ENCODE measurements at places on chromosomes 4 and X.

GRCh38 chr4:152594057-152594456, 58.2 kb upstream of the FBXW7 start:
- DNase-seq, result no peak

DNA sequence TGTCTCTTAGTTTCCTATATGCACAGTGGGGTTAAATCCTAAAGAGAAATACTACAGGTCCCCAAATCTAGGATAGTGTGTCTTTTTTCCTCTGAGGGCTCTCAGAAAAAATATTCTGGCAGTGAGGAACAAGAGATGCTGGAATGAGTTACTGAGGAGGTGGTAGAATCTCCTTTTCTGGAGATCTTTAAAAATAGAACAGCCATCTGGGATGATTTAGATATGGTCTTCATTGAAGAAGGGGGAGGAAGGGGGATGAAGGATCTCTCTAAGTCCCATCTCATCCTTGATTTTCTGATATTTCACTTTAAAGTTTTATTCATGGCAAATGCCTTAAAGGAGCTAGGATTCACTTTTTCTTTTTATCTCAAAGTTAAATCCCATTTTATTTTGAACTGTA, 235.0 kb downstream of the MAML3 start:
- DNase-seq, result peak; percentile 18

GRCh38 chr4:75289914-75290582, 224.2 kb downstream of the RCHY1 start:
- DNase-seq, result peak; percentile 46

DNA sequence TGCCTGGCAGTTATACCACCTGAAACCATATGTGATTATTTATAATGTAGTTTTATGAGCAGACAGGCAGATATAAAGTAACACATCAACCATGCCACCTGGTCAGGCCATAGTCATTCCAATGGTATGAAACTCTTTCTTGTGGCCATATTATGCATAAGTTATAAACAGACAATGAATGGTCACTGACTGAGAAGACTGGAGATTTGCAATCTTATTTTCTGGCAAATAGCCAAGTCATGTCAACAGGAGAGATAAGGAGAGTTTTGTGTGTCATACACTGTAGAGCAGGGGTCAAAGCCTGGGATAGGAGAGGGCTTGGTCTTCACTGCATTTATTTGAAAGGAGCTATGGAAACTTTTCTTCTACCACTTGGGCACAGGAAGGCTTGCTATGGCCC, 29.5 kb downstream of the SORBS2 start:
- DNase-seq, result peak; percentile 57

GRCh38 chr4:26239801-26240200, 81.0 kb upstream of the RBPJ start:
- DNase-seq, result no peak

GRCh38 chr4:77001907-77002306, 52.4 kb downstream of the SEPTIN11 start:
- peak; percentile 47 for DNase-seq

GRCh38 chrX:115490814-115491213, 70.2 kb upstream of the PLS3 start:
- DNase-seq, result no peak

DNA sequence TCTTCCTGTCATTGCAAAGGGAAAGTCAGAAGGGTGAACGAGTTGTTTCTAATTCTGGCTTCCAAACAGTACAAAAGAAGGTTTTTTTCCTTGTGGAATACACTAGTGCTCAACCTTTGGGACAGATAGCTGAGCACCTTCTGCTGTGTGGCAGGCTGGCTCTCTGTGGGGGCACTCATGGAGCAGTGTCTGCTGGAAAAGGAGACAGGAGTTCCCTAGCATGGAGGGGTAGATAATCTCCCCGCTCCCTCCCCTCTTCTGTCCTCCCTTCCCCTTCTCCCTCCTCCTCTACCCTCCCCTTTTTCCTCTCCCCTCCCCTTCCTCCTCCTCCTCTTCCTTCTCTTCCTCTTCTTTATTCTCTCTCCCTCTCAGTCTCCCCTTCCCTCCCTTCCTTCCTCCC, 62.4 kb upstream of the MTM1 start:
- no peak for DNase-seq

DNA sequence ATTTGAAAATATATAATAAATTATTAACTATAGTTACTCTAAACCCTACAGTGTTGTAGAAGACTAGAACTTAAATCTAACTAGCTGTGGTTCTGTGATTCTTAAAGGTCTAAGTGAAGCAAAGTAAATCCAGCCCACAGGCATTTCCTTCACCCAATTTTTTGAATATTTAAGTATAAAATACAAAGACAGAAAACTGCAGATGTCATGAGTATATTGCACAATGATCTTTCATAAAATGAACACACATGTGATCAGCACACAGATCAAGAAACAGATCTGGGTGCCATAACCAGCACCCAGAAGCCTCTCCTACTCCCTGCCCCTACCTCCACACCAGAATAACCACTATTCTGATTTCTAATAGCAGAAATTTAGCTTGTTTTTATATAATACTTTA, 82.9 kb downstream of the CAMK2D start:
- peak; percentile 11 for DNase-seq

DNA sequence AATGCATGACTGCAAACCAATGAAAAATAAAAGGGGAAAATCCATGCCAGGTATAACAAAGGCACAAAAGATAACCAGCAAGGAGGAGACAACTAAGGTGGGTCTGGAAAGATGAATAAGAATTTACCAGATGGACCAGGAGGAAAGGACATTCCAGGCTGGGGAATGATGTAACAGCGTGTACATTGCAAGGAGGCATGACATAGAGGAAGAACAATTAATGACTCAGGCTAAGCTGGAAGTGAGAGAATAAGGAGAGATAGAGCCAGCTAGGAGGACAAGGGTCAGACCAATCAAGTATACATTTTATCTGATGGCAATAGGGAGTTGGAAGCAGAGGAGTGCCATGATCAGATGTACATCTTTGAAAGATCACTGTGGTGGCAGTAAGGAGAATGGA, 57.0 kb downstream of the MTMR8 start:
- DNase-seq, result no peak

DNA sequence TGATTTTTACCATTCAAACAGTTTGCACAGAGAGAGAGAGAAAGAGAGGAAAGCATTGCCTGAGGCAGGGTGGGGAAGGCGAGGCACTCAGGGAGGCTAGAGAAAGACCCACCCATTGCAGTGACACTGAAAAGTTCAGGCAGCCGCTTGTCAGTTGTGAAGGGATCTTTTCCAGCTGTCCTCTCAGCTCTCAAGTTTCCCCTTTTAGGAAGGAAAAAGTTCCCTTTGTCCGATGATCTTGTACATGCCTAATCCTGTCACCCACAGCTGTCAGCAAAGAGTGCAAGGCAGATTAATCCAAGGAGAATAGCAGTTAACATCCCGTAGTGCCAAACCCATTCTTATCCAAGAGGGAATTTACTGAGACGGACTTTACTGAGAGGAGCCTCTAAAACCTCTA, 255.0 kb downstream of the MAGEB5 start:
- DNase-seq, result no peak

GRCh38 chrX:39519030-39519488, 578.7 kb downstream of the BCOR start:
- no peak for DNase-seq

DNA sequence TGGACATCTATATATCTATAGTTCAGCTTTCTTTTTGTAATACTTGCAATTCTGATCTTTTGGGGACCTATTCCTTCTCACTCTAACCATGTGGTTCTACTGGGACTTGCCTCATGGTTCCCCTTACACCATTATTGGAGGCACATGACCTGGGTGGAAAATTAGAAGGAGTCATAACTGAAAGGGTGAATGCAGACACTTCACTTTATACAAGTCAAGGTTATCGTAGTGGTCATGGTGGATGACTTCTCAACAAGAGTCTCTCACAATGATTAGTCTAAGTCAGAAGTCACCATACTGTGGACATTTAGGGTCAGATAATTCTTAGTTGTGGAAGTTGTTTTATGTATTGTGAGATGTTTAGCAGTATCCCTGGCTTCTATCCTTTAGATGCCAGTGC, 10.5 kb upstream of the EIF4E start:
- DNase-seq, result no peak

- peak; percentile 2 for DNase-seq
These were observed 14.8 kb upstream of the TRIM60 start for GRCh38 chr4:165016971-165017370.

DNA sequence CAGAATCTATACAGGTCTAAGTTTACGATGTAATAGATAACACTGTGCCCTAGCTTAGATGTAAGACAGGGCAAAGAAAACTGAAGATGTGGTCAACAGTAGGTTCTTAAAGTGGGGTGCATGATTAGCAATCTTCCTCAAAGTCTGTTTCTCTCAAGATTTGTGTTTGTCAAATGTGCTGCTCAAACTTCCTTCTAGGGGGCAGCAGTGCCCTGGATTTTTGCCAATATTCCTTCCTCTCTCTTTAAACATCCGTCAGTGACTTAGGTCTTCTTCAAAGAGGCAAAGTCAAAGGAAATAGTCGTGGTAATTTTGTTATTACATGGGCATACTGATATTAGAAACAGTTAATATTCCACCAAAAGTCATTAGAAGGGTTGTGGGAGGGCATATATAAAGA, 4.2 kb upstream of the PDHA2 start:
- DNase-seq, result no peak

- DNase-seq, result peak; percentile 61
These were observed 200.0 kb downstream of the TBCK start for GRCh38 chr4:106116025-106116424.

DNA sequence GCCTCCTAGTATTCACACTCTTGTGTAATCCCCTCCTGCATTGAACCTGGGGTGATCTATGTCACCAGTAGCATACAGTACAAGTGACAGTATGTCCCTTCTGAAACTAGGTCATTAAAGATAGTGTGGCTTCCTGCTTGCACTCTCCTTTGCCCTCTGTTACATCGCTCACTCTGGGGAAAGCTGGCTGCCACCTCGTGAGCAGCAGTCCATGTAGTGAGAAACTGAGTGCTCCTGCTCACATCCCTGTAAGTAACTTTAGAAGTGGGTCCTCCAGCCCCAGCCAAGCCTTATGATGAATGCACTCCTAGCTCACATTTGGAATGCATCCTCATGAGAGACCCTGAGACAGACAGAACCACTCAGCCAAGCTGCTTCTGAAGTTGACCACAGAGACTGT, 89.8 kb upstream of the TNIP3 start:
- DNase-seq, result no peak

DNA sequence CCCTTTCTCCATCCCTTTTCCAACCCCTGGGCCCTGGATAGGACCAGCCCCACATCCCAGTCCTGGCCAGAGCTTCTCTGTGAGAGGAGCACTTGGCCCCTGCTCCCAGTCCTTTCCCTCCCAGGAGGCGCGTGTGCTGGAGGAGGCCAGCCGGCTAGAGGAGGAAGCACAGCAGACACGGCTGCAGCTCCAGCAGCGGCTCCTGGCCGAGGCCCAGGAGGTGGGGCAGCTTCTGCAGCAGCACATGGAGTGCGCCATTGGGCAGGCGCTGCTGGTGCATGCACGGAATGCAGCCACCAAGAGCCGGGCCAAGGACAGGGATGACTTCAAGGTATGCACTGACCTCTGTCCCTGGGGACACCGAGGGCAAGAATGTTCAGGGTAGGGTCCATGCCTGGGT, 87.5 kb downstream of the EVC start:
- DNase-seq, result no peak

- no peak for DNase-seq
These were observed 182.9 kb upstream of the TACR3 start for GRCh38 chr4:103902730-103903129.

GRCh38 chr4:38106311-38106710, 146.1 kb downstream of the PTTG2 start:
- DNase-seq, result peak; percentile 40

DNA sequence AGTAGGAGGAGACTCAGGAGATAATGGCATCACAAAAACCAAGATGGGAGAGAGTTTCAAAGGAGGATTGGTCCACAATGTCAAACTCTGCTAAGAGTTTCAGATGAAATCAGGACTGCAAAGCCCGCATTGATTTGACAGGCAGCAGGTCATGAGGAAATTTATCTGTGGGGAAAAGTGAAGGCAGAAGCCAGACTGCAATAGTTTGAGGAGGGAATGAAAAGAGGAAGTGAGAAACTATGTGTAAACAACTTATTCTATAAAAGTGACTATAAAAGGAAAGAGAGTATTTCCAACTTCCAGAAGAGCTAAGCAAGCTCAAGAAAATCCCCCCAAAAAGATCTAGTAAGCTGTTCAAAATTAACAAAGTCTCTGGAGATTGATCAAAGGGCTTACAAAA, 66.3 kb upstream of the DGKK start:
- DNase-seq, result no peak

DNA sequence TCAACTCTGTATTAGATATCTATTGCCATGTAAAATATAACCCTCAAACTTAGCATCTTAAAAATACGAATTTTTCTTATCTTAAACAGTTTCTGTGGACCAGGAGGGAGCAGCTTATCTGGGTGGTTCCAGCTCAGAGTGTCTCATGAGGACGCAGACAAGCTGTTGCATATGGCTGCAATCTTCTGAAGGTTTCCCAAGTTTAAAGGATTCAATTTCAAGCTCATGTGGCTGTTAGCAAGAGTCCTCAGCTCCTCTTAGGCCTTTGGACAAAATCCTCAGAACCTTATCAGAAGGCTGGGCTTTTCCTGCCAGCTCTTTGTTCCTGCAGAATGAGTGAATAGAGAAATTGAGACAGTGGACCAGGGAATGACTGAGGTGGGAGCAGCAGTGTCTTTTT, 2.8 kb upstream of the CTSO start:
- DNase-seq, result no peak

DNA sequence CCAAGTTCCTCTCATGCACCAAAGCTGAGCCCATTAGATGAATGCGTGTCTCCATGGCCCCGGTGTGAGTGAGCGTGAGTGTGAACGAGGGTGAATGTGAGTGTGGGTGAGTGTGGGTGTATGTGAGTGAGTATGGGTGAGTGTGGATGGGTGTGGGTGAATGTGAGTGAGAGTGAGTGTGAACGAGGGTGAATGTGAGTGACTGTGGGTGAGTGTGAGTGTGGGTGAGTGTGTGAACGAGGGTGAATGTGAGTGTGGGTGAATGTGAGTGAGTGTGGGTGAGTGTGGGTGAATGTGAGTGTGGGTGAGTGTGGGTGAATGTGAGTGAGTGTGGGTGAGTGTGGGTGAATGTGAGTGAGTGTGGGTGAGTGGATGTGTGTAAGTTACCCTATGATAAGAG, 1521.8 kb upstream of the TENM3 start:
- no peak for DNase-seq
